ENCODE measurements at places on chromosomes 11 and 22.

- peak; percentile 58 for DNase-seq
Measured at GRCh38 chr22:31347251-31348008, 1.3 kb upstream of the PATZ1 start.

GRCh38 chr22:41308054-41308453, 6.7 kb downstream of the ZC3H7B start:
- no peak for DNase-seq

DNA sequence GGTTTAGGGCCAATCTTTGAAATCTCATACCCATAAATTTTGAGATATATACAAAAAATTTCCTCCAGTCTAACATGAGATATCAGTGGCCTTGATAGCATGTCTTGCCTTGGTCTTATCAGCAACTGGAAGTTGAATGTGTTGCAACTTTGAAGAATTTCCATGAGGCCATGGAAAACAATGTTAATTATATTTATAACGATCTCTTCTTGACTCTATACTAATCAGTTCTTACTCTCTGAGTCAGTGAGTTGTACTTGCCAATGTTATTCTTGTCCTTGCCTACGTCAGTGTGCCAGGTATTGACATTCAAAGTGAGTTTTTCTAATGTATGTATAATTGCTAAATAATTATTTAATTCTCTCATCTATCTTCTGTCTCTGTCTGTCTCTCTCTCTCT, 535.1 kb downstream of the KCNA4 start:
- no peak for DNase-seq

GRCh38 chr22:37591823-37592404, 12.0 kb upstream of the LGALS2 start:
- no peak for DNase-seq

- DNase-seq, result no peak
Measured at GRCh38 chr11:119316016-119316728, 758 bp downstream of the MCAM start.

DNA sequence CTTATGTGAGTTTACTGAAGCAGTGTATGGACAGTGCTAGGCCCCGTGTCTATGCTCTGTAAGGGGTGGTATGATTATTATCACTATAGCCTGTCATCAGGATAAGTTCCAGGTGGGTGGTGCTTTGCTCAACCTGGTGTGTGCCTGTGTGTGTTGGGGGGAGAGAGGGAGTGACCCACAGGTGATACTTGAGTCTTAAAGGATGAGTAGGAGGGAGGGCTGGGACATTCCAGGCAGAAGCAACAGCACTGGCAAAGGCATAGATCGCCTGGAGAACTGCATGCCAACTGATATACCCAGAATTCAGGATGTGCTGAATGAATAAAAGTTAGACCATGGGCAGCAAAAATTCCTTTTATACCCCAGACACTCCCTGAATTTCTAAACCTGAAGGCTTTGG, 4.5 kb downstream of the KIAA1671 start:
- DNase-seq, result no peak

DNA sequence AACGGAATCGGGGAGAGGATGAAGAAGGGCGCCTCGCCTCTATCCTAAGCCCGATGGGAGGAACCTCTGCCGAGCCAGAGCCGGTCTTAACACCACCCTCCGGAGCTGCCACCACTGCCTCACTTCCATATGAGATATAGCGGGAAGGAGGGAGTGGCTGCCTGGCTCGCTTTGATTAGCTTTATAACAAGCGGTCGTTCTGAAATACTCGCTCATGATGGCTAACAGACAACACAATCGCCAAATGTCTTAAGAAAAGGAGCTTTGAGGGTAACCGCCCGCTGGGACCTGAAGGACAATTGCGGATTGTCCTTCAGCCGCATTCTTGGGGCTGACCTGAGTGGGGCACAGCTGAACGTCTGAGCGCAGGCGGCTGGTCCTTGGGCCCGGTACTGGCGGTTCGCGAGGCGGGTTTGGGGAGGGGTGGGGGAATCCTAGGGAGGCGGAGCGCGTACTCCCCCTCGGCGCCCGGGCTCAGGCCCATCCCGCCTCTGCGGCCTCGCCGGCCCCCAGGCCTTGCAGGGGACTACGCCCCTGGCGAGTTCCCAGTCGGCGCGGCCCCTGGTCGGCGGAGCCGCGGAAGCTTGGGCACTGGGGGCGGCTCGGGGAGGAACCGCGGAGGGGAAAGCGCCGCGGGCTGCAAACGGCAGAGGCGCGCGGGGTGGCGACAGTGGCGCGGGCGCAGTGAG, at the start of gene PLAAT5:
Gene PLAAT5, minus strand, starts transcription at position 617 of the 689 bp plus-strand sequence. Its CDS starts 133 bp downstream, at position 484.
- no peak for DNase-seq

DNA sequence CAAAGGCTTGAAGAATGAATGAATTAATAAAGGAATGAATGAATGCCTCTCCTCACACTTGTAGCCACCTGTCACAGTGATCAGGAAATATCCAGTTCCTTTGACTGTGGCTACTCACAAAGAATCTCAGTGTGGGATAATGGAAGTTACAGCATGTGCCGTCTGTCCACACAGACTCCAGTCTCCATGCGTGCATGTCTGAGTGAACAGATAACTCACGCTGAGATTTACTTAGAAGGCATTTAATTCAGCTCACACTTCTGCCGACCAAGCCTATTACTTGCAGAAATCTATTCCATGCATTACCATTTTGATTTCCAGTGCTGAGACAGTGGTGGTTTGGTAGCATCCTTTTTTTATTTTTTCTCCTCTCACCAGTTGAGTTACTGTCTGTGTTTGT, 32.3 kb upstream of the HMGXB4 start:
- DNase-seq, result no peak

DNA sequence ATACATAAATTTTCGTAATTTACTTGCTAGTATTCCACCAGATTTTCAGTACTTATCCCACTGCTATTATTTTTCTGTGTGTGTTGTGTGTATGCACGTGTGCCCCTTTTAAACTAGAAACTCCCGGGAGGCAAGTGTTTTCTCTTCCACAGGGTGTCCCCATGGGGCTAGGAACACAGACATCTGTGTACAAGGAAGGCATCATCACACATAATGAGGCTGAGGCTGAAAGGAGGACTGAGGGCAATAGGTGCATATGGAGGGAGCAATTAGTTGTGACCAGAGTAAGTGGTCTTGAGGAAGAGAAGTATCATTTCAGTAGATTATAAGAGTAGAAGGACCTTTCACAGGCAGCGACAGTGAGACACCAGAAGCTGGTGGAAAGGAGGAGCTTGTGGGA, 2.1 kb upstream of the DPAGT1 start:
- DNase-seq, result no peak

DNA sequence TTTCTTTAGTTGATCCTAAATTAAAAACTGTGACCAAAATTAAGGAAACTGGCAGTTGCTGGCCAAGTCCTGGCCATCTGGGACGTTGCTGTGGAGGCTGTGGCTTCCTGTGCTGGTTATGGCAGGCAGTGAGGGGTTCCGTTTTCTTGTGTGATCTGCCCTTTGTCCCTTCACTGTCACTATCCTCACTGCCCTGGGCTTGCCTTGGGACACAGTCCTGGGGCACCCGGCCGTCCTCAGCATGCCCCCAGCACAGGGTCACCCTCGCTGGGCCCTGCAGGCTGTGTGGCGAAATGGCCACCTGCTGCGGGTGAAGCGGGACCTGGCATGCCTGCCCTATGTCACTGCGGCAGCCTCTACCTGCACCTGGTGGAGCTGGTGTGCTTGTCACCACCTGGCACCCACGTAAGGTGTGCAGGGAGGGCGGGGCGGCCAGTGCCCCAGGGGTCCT, 52.5 kb upstream of the SLC22A12 start:
- no peak for DNase-seq

DNA sequence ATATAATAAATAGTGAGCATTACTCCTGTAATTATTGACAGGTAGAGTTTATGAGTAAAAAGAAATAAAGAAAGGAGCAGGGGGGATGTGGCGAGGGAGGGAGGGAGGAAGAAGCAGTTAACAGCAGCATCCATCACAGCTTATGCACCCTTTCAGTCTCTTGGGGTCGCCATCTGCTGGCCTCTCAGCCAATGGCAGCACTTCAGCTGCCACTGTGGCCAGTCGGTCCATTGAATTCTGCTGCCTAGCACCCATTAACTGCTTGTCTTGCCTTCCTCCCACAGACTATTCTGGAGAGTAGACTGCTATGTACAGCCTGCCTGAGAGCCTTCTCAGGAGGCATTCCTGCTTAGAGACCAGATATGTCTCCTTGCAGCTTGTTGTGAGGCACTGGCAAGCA, 388.3 kb downstream of the TENM4 start:
- DNase-seq, result no peak

GRCh38 chr22:23152238-23153114, 7.2 kb downstream of the RAB36 start:
- DNase-seq, result no peak

GRCh38 chr11:106695506-106695905, 322.8 kb downstream of the GUCY1A2 start:
- DNase-seq, result no peak

DNA sequence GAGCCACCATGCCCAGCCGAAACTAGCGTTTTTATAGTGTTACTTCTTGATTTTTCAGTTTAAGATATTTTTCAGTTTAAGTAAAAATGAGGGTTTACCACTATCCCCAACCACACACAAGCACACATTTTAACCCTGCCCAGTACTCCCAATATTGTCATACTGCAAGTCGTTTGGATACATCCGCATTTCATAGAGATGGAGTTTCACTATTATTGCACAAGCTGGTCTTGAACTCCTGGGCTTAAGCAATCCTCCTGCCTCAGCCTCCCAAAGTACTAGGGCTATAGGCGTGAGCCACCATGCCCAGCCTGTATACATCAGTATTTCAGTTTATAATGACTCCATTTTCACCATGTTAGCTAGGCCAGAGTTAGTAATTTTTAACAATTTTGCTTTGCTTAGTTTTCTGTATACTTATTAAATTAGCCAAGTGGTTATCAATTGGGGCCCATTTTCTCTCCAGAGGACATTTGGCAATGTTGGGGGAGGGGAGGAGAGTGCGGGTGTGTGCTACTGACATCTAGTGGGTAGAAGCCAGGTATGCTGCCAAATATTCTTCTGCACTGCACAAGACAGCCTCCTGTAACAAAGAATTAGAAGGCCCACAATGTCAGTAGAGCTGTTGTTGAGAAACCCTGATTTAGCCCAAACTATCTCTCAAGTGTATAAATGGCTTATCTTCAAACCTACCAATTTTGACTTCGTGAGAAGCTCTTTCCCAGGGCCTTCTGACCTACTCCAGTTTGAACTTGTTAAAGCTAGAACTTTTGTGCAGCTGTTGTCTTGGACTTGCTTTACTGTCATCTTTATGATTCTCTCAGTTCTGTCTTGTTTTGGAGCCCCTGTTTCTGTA, 7.3 kb downstream of the USP47 start:
- DNase-seq, result peak; percentile 67

DNA sequence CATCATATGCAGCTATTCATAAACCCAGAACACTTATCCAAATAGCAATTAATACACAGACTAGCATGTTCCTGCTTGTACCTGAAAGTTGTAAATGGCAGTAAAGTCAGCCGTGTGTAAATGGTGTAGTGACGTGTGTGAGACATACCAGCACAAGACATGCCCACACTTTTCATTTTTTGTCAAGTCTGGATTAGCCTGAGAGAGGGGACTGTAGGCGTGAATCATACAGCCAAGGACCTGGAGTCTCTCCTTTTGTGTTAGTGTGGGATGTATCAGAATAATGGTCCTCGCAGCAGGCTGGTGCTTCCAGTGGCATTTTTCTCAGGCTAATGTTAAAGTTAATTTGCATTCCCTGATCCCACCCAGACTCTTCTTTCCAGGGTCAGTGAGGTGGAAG, 116.8 kb upstream of the BMAL1 start:
- DNase-seq, result no peak

DNA sequence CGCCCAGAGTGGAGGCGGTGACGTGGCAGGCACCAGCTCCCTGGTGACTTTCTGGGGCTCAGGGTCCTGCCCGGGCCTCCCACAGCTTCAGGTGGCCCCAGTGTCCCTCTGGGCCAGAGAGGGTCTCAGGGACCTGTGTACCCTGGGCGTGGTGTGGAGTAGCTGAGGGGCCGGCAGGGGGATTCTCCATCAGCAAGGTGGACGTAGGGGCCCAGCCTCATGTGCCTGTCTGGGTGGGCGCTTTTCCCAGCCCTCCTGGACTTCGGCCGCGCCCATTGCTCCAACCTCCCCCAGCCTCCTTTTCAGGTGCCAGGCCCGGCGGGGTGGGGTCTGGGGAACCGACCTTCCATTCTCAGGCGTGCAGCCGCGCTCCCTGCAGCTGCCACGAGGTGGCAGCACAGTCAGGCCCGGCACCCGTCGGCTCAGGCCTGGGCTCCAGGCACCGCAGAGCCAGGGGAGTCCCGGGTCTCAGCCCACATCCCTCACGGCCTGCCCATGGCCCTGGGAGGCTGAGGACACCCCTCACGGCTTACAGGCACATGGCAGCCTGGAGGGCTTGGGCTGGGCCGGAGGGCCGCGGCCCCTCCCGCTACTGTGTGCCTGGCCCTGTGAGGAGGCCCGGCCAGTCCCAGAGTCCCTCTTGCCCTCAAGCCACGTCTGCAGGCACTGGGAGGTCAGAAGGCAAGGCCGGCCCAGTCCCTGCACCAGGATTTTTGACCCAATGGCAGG, 19.9 kb upstream of the MUC5B start:
- peak; percentile 41 for DNase-seq

DNA sequence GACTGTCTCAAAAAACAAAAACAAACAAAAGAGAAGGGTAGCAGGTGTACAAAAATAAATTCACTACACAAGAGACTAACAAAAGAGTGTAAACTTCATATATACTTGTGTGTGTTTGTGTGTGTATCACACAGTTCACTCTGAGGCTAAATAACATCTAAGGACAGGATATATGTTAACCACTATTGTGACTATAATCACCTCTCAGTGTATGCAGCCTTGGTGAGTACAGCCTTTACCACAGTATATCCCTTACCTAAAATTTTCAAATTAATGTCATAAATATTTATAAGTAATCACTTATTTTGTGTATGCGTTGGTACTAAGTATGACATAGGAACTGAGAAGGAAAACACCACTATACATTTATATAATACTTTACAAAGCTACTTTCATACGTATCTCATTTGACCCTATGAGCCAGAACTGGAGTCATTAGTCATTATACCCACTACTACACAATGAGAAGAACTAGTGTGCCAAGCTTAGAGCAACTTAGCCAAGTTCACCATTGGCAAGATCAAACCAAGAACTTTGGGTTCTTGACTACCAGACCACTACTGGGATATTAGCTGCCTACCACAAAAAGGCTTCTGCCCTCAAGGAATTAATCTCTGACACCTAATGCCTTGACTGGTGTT, 116.7 kb downstream of the SGSM3 start:
- no peak for DNase-seq

DNA sequence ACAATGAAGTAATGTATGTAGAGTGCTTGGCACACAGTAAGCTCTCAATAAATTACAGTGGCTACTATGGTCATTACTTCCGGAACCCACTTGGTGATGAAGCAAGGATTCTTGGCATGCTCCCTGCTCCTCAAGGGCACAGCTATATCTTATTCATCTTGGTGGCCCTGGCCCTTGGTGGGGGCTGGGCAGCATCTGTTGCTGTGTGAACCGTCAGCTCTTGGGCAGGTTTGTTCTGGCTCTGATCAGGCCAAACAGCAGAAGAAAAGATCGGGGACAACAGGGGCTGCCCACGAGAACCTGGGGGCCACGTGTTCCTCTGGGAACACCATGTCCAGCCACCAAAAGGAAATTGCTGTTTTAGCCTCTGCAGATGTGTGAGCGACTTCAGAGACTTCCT, 136.9 kb upstream of the SYT13 start:
- no peak for DNase-seq

Measured in central memory CD4-positive, alpha-beta T cell (primary cell).